Stimulated activated CD8-positive, alpha-beta memory T cell treated with anti-CD3 and anti-CD28 coated beads, Interleukin-4, amount 100 ng/mL, for 1 hour (primary cell): ENCODE measurements at places on chromosomes 5 and 9.

GRCh38 chr5:133756756-133757155 is 144.4 kb upstream of the FSTL4 start:
- no peak for DNase-seq

DNA sequence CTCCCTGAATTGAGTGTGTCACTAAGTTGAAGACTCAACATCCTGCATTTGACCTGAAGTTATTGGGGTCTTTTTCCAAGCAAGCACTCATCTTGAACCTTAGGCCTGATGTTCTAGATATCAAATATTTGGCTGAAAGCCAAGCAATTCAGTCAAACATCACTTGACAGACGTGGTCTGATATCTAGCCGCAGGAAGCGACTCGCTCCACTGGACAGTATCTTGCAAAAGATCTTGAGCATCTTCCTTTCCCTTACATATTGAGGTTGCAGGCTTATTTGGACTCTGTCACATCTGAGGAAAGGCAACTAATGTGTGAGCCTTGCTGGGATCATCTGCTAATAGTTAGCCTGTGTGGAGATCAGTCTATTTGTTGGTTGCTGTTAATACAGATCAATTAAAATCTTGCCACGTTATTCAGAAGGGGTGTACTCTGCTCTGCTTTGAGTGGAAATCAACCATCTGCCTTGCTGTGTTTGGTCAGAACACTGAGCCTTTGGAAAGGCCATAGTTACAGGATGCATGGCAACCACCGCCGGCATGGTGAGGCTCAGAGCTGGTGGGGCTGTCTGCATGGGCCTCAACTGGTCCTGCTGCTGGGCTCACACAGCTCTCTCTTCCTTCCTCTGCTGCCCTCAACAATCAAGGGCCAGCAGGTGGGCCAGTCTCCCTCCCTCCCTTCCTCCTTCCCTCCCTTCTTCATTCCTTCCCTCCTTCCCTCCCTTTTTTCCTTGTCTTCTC is 166.9 kb upstream of the KLF9 start:
- no peak for DNase-seq

- no peak for DNase-seq
These were observed 231.1 kb downstream of the MLLT3 start for GRCh38 chr9:20391208-20391607.

- DNase-seq = no peak
These were observed 8.5 kb downstream of the INSYN2B start for GRCh38 chr5:169971780-169972179.

DNA sequence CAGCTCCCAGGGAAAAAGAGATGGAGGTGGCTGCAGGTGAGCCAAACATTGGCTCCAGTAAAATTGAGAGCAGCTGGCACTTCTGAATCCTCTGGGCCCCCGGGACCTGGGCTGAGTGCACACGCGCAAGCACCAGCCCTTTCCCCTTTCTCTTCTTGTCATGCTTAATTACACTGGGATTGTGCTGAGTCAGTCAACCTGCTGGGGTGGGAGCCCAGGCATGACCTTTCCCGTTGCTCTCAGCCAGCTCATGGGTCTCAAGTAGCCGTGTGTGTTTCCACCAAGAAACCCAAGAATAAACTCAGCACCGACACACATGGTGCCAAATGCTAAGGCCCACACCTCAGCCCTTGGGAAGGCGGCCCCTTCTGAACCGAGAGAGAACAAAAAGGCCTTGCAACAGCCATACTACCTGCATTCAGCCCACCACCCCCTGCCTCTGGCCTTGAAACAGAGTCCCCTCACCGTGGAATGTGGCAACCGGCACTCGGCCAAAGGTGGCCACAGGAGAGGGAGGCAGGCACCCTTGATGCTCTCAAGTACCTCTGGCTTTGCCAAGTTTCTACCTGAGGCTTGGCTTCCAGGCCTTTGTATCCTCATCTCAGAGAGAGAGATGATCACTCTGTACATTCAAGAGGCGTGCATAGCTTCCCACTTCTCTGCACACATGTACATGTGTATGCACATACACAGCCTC is 28.1 kb downstream of the SLIT3 start:
- no peak for DNase-seq

DNA sequence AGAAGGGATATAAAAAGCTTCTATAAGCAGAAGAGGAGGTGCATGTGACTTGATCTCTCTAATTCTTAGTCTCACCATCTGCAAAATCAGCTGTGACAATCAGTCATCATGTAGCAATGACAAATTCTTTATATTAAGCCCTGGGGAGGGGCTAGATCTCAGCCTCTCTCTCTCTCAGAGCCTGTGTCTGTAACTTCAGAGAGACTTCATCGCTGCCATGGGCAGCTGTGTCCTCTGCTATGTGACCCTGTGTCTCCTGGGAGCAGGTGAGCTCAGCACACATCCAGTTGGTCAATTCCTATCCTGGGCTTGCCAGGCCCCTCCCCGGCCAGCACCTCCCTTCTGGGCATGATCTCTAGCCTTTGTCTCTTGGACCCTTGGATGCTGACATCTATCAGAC is 109.6 kb downstream of the ANKRD18B start:
- no peak for DNase-seq

DNA sequence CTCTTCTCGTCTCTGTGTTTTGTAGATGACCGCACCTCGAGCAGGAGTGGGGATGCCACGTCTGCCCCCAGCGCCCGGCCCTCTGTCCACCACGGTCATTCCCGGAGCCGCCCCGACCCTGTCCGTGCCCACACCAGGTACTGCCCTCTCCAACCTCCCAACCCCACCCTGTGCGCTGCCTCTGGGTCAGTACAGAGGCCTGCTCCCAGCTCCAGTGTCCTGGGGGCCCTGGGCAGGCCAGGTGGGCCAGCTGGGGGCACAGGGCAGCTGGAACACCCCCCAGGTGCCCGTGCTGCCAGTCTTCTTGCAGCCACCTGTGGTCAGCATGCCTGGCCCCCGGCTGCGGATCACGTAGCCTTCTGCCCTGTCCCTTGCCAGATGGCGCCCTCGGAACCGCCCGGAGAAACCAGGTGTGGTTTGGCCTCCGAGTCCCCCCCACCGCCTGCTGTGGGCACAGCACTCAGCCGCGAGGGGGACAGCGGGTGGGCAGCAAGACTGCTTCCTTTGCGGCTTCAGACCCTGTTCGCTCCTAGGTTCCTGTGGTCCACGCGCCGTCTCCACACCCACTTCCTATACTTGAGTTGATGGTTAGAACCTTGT is 133.7 kb downstream of the WNK2 start:
- no peak for DNase-seq

DNA sequence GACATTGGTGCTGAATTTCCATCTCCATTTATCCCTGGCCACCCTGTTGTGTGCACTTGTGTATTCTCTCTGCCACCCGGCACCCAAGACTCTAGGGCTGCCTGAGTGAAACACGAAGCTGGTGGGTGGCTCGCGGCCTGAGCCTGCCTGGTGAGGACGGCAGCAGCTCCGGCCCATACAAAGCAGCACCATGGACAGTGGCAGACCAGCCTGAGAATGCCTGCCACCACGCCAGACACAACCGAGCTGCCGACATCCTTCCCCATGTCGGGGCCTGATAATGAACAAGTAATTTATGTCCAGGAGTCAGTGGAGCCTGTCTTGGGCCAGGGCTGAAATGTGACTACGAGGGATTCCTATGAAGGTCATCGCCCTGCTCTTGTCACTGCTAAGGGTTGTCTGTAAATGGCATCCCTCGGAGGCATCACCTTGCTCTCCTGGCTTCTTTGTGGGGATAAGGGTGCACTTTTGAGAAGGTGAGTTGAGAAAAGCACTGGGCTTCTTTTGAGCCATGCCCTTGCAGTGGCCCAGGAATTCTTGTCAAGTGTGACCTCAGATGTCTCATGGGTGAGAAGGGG is 175.7 kb downstream of the MELK start:
- DNase-seq = no peak

DNA sequence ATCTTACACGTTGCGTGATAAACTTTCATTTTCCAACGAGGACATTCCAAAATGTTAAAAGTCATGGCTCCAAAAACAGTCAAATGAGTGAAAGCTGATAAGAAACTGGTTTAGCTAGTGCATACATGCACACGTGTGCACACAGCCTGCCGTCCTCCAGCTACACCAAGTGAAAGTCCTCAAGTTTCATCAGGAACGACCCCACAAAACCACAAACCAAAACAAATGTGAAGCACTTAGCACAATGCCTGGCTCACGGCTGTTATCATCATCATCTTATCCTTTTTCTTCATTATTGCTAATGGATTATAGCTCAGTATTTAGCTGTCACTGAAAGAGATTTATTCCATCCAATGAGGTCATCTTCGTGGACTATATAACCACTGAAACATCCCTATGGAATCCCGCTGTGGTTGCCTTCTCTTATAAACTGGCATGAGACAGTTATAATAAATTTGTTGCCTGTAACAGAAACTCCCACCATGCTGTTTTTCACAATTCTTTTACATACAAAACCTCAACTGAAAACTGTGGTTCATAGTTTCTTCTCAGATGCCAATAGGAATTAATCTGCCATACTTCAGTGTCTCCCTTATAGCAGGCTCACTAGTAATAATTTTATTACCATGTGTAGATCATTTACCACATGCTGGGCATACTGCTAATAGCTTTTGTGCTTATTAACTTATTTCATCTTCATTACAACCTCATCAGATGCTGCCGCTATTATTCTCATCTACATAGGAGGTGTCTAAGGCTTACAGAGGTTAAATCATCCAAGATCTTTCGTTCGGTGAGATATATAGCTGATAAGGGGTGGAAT is 56.1 kb downstream of the SAXO1 start:
- DNase-seq = no peak

DNA sequence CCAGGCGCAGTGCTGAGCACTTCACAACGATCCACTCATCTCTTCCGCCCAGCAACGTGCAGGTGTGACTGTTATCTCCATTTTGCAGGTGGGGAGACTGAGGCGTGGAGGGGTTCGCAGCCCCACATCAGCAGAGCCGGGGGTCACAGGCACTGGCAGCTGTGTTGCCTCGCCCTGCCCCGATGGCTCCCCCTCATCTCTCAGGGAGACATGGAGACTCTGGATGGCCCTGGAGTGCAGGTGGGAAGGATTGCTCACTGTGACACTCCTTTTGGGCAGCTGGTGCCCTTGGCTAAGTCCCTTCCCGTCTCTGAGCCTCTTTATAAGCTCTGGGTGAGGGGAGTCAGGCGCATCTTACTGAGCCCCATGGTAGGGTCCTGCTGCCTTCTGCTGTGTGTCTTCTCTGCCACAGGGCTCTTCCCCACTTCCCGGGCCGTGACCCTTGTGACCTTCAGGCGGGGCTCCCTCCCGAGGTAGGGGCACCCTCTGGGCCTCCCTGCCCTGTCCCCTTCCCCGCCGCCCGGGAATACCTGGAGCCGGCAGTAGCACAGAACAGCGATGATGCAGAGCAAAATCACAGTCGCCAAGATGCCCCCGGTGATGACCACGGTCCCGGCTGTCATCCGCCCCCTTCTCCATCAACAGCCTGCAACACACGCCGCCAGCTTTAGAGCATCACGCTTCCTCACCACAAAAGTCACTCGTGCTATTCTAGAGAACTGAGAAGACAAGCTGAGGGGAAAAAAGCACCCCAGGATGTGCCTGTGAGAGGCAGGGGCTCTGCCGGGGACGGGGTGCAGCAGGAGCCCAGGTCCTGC is 29.4 kb downstream of the FAM163B start:
- no peak for DNase-seq

DNA sequence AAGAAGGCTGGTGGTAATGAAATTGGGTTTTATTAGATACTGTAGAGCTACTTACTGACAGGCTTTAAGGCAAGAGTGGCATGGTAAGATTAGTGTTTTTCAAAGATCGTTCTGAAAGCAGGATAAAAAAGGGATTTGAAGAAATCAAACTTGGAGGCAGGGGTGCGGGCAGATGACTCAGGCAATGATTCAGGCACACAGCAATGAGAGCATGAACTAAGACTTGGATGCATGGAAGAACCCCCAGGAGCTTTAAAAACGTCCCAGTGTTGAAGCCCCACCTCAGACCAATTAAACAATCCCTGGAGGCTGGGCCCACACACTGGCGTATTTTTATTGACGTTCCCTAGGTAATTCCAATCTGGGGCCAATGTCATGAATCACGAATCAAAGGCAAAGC is 102.5 kb downstream of the SREK1 start:
- DNase-seq = no peak

DNA sequence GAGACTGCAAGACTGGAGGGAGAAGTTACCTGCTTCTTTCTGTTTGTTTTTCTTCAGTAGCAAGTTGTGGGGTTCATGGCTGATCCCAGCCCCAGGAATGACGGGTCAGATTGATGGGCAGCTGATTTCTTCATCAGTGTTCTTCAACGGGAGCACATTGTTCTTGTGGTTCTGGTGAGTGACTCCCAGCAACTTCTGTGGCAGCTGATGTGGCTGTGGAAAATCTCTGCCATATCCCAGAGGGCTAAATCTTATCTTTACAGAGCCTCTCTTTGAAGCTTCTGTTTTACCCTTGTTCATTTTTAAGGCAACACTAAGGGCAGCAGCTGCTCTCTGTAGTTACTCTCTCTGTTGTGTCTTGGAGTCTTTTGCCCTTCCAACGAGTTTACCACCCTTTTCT is 710.3 kb downstream of the PRELID2 start:
- DNase-seq = no peak

GRCh38 chr9:107024193-107024592 is 161.2 kb downstream of the ZNF462 start:
- no peak for DNase-seq

GRCh38 chr9:87184956-87185642 is 237.8 kb upstream of the GAS1 start:
- no peak for DNase-seq

GRCh38 chr5:169549453-169550100 is 34.0 kb upstream of the SPDL1 start:
- no peak for DNase-seq

- no peak for DNase-seq
These were observed 9.3 kb downstream of the PBX3 start for GRCh38 chr9:125756518-125756917.

- DNase-seq = no peak
These were observed 130.8 kb upstream of the STC2 start for GRCh38 chr5:173458828-173459609.

GRCh38 chr5:72822944-72823343 is 6.5 kb downstream of the TNPO1 start:
- no peak for DNase-seq

- DNase-seq = no peak
These were observed 406.6 kb downstream of the ADGRV1 start for GRCh38 chr5:90965110-90965685.

DNA sequence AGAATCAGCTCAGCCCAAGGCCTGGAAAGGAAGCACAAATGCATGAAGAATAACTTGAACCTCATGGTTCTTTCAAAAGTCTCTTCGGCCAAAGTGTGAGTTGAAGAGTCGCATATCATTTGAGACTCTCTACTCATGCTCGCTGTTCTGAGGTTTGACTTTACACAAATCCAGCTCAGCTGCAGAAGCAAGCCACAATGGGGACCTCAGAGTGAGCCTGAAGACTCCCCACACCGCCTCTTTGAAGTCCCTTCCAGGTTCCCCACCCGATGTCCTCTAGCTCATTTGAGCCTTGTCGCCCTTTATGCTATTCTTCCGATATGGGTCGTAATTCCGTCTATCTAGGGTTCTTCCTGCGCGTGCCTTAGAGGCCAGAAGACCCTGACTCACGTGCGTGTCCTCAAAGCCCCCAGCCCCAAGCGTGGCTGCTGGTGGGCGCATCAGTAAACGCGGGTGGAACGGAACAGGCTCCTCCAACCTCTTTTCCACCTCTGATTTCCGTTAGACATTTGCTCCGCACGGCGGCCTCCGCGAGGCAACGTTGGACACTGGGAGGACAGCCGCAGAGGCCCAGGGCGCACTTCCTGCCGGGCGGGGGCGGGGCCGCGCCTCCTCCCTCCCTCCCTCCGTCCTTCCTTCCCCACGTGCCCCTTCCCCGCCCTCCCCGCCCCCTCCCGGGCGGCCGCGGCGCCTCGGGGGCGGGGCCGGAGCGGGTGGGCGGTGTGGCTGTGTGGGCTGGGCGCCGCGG is at the start of gene SNX30:
Gene SNX30, plus strand, starts transcription at position 745 of the 748 bp plus-strand sequence. CDS start 242 bp downstream, outside the sequence.
- DNase-seq = peak; percentile 42
